ENCODE measurements at places on chromosomes 16 and 17. TPM values are rescaled to one million over a fixed set of nuclear protein-coding genes. Genes with fewer than 3 reads are reported as not detected.

- DNase-seq = no peak
These were observed 11.3 kb upstream of the NFAT5 start for GRCh38 chr16:69554495-69554894.

The ANKRD40CL gene
- total RNA-seq = not detected

DNA sequence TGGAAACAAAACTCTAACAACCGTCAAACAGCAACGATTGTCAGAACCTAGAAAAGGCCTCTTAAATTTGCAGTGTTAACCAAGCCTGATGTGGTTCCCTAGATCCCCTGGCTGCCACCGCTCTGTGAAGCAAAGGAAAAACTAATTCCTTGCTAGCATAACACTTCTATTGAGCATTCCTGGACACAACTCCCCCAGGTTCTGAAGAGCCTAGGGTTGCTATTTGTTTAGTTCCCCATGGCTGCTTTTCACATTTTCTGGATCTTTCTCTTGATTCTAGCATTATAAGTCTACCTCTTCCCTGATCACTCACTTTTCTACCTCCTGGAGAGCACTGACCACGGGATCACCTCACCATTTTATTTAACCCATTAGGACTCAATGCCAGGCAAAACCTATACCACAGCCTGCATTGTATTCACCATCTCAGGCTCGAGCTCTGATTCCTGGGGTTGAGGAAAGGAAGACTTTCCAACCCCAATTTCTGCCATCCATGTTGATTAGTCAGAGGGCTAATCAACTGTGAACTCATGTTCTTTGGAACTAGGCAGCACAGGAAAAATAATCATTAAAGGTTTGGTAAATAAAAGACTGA, 692 bp upstream of the KCNJ16 start:
- DNase-seq = no peak

DNA sequence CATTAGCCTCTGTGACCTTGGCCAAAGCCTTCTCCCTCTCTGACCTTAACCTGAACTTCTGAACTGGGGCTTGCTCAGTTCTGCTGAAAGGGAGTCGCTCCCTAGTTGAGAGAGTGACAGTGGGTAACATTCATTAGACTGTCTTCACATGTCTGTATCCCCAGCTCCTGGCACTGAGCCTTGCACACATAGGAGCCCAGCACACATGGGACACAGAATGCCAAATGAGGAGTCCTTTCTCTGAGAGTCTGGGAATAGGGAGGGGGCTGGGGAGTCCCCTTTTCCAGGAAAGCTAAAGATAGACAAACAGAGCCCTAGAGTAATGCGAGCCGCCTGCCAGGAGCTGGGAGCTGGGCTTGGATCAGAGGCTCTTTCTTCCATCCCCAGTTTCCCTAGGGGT, 2.5 kb downstream of the TAC4 start:
- peak; percentile 78 for DNase-seq

GRCh38 chr16:78664811-78665772, 565.6 kb downstream of the WWOX start:
- DNase-seq = no peak

DNA sequence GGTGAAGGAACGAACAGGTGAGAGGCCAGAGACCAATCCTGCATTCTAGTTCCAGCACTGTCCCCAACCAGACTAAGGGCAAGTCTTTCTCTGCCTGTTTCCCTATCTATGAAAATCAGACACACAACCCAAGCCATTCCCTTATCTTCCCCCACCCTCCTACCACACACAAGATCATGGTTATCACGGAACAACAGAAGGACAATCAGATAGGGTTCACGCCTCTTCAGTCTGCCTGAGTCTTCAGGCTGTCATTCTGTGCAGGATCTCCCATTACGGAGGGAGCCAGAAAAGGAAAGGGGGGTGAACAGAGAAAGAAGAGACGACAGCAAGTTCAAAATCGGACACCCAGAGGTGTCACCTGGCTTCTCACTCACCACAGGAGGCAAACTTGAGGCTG, 11.1 kb downstream of the TLE7 start:
- no peak for DNase-seq

DNA sequence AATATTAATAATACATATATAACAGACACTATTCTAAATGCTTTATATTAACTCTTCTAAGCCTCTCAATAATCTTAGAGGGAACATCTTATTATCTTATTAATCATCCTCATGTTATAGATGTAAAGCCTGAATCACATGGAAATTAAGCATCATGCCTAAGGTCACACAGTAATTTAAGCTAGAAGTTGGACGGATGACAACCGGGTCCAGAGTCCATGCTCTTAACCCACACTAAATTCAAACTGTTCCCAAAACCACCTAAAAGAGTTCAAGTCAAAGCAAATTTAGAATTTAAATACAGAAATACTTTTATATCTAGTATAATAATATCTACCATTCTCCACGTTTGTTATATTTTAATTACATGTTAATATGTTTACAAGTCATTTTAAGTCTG, 193.3 kb downstream of the CEP112 start:
- DNase-seq = no peak

DNA sequence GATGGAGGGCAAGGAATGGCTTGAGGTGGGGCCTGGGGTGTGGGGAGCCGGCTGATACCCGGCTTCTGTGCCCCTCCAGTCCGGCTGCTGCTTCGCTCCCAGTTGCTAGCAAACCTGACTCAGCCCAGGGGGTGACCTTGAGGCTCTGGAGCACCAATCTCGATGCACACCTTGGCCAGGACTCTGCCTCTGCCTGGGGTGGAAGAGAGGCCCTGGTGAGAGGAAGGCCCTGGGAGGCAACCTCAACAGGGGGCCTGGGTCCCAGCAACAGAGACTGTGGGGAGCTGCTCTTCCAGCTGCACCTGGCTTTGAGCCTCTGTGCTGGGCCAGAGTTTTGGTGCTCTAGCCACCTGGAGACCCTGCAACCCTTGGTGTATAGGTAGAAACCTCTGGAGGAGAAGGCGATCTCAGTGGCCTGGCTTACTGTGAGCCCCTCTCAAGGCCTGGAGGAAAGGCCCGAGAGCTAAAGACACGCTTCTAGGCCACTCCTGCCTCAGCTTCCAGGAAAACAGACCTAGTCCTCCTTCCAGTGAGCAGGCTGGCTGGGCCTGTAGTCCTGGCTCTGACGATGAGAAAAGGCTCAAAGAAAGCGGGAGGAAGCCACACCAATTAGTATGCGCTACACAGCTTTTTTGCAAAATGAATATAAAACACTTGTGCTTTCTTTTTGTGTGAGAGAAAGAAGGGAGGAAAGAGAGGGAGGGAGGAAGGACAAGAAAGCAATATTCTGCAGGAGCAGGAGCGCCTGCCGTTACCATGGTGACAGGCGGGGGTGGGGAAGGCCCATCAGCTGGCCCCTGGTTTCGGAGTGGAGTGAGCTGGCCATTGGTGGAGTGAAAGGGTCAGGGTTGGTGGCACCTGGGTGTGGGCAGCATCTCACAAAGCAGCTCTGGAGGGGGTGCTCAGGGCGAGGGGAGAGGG, 51.0 kb downstream of the VAC14 start:
- DNase-seq = peak; percentile 57

- no peak for DNase-seq
These were observed 8.7 kb upstream of the CPD start for GRCh38 chr17:30369995-30370394.

- DNase-seq = no peak
These were observed 489.6 kb downstream of the CDH13 start for GRCh38 chr16:83116274-83116892.

DNA sequence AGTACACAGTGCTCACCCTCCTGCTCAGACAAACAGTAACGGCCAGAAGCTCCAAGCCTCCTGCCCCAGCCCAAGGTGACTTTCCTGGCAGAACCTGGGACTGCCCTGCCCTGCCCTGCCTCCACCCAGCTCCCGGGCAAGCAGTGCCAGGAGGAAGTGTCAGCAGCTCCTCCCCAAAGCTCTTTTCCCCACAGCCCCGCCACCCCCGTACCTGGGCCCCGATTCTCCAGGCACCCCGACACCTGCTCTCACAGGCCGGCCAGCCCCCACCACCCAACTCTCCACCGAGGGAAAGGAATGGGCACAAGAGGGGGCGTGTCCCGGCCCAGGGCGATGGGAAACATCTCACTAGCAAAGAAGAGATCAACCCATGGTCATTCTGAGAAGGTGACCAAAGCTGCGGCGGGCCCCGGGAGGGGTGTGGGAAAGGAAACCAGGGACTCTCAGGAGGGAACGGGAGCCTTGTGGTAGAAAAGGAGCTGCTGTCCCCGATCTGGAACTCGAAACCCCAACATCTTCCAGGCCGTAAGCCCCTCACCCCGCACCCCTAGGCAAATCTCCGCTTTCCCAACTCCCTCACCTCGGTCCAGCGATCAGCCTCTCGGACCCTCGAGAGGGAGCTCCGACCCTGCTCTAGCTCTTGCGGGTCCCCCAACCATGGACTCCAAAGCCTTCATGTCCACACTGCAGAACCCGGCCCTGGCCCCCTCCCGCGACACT, 1.2 kb downstream of the BCAR1 start:
- peak; percentile 78 for DNase-seq

DNA sequence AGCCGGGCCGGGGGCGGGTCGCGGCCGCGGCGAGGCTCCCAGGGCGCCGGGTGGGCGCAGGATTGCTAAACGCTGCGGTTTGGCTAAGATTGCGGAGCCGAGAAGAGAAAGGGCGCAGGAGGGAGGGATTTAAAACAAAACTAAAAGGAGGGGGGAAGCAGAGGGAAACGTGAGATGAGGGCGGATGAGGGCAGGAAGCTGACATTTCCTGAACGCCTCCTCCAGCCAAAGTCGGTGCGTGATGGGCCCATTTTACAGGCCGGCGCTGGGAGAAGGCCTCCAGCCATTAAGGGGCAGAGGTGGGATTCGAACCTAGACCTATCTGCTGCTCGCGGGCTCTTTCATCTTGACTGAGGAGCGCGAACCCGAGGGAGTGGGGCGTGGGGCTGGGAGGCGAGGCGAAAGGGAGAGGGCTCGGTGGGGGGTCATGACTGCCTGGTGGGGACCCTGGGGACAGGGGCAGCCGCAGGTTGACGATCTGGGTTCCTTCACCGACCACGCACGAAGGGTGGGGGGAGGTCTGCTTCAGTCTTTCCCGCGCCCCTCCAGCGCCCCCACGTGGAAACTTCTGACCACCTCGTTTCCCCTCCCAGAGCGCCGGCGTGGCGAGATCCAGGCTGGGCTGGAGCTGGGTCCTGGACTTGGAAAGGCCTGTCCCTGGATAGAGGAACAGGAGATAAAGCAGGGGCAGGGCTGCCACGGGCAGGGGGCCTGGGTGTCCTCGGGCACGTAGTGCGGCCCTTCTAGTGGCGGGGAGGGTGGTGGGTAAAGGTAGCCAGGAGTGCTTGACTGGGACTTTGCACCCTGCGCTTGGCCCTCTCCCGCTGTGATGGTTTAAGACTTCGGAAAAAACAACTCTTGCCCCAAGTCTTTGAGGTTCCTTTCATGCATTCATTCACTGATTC, 3.8 kb upstream of the TAC4 start:
- peak; percentile 89 for DNase-seq

DNA sequence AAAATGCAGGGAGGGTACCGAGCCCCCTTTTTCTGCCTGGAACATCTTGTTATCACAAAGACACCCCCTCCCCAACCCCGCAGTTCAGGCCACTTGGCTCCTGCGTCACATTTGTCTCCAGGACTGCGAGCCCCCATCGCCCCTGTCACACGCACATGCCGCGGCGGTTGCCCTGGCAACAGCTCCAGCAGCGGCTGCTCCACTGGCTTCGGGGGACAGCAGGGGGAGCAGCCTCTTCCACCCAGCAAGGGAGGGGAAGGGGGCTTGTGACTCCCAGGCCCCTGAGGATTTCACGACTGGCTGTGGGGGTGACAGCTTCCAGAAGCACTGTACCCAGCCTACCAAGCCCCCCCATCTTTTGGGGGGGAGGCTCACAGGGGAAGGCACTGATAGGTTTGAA, 2.6 kb downstream of the BAIAP3 start:
- no peak for DNase-seq

The SLFN14 gene
- total RNA-seq = not detected

DNA sequence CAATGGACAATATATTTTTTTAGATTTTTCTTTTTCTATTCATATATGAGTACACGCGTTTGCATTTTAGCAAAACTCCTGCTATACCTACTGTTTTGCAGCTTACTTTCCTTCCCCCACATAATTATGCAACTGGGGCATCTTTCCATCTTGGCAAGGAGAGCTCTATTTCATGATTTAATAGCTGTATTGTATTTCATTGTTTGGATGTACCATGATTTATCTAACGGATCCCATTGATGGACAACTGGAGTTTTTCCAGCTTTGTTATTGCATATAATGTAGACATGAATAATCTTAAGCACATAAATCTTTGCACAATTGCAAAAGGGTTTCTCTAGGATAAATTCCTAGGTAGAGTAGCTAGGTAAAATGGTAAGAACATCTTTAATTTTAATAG, 133.9 kb downstream of the PITPNC1 start:
- no peak for DNase-seq

GRCh38 chr17:5272322-5272721, 9.8 kb upstream of the RABEP1 start:
- no peak for DNase-seq

The TP53TG3B gene
- not detected for total RNA-seq

DNA sequence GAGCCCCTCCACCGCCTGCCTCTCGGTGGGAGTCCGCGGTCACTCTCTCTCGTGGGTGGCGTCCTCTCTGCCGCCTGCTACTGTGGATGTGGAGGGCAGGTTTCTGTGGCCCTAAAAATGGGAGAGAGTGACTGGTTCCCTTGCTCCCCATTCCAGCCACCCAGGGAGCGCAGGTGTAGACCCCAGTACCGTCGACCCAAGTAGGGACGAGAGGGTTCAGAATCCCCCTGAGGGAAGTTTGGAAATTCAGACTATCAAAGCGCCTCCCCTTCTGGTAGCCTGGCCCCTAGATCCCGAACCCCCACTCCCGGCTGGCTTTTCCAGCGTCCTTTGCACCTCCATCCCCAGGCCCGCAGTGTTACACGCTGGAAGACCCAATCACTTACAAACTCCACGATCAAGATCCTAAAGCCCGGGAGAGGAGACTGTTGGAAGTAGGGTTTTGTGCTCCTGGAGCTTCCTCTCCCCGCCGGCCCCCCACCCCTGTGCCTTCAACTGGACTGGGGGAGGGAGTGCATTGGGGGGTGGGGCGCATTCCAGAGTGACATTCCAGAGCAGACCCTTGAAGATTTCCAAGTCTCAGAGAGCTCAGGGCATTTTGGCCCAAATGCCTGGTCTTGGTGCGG, 991 bp downstream of the GPRC5C start:
- DNase-seq = no peak

GRCh38 chr17:19482576-19482975, 51.1 kb upstream of the SLC47A1 start:
- no peak for DNase-seq

The BCL6B gene
- total RNA-seq = 13.1 TPM

DNA sequence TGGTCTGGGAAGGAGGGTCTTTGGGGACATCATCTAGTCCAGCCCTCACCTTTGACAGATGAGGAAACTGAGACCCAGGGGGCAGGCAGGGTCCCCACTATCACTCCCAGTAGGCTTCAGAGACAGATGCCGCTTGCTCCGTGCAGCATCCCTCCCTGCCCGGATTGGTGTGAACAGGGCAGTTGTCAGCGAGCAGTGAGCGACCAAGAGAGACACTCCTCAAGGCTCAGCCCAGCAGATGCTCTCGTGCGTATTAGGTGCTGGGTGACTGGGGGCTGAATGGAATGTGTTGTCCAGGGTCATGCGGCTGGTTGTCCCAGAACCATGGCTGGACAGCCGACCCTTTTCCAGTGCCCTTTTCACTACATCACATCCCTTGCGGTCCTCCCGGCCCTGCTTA, 49.0 kb downstream of the MPRIP start:
- DNase-seq = no peak

The GPR142 gene
- total RNA-seq = 0.15 TPM

The ZNF263 gene
- total RNA-seq = 7.8 TPM

The ESRP2 gene
- 0.87 TPM for total RNA-seq

All from left ventricle myocardium superior (tissue), 1 donor.